Hematopoietic multipotent progenitor cell treated with erythropoietin and hydrocortisone succinate and interleukin-3 and kit ligand, for 8 days (in vitro differentiated cells): ENCODE measurements at places on chromosomes 5 and 9.
A peak's percentile ranks its signal among the peaks of the same experiment; 100 is the strongest.

- no peak for DNase-seq
Observed at GRCh38 chr5:1164696-1165630, 36.4 kb upstream of the SLC6A19 start.

DNA sequence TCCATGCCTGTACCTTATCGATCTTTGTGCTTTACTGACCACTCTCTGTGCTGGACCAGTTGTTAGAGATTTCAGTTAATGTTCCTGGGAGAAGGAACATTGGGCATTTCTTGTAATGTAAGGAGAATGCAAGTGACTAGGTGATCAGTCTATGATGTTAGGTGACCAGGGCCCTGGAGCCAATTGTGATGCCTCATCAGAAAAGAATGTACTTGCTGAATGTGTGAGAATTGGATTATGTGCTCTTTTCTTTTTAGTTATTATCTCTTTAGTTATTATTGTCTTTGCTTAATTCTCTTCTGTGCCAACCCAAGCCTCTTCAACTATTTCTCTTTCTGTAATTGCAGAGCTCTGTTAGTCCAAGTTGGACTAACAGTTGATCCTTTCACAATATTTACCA lies 92.9 kb downstream of the LRRC70 start:
- DNase-seq = no peak

DNA sequence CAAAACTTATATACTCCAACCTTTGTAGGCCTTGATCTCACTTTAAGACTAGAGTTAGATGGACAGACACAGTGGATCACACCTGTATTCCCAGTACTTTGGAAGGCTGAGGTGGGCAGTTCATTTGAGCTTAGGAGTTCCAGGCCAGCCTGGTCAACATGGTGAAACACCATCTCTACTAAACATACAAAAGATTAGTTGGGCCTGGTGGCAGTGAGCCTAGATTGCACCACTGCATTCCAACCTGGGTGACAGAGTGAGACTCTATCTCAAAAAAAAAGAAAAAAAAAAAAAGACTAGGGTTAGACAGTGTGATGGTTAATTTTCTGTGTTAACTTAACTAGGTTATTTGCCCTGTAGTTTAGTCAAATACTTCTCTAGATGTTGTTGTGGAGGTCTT lies 74.1 kb downstream of the CFAP95 start:
- DNase-seq = no peak

DNA sequence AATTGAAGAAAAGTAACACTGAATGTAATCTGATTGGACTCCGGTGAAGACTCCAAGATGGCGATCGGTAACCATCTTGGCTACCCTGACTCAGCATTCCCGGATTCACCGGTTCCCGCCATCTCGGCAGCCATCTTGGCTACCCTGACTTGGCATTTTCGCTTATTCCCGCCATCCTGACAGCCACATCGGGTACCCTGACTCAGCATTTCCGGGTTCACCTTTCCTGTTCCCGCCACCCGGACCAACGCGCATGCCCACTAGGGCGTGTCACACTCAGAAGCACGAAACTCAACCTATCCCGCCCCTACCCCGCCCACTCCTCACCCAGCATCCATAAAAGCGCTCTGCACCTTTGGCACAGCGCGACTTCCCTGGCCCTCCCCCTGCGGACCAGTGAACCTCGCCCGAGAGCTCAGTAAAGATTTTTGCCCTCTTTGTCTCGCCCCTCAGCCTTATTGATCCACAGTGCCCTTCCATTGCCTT lies 17.2 kb downstream of the SPTLC1 start:
- DNase-seq = peak; percentile 83

- DNase-seq = no peak
Observed at GRCh38 chr5:154273963-154274827, 83.7 kb downstream of the GALNT10 start.

DNA sequence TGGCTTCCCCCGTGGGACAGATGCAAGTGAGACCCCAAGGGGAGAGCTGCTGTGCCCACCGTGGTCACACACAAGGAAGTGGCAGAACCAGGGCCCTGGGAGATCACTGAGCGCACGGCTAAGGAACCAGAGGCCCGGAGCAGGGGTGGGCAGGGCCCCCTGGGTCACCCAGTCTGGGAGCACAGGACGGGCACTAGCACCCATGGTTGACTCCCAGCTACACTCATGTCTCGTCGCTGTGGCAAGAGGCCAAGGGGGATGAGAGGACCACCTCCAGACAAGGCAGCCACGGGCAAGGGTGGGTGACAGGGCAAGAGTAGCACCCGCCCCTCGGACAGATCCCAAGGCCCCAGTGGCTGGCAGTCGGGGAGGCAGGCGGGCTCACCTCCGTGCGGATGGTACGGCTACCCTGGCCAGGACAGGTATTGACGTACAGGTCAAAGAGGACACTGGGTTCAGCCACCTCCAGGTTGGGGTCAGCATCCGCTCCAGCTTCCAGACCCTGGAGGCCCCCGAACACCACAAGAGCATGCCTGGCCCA lies 5.1 kb downstream of the ENDOG start:
- DNase-seq = no peak

- no peak for DNase-seq
Observed at GRCh38 chr5:156411957-156412356, 85.0 kb downstream of the SGCD start.

GRCh38 chr9:806285-807156 lies 35.0 kb upstream of the DMRT1 start:
- DNase-seq = peak; percentile 52

DNA sequence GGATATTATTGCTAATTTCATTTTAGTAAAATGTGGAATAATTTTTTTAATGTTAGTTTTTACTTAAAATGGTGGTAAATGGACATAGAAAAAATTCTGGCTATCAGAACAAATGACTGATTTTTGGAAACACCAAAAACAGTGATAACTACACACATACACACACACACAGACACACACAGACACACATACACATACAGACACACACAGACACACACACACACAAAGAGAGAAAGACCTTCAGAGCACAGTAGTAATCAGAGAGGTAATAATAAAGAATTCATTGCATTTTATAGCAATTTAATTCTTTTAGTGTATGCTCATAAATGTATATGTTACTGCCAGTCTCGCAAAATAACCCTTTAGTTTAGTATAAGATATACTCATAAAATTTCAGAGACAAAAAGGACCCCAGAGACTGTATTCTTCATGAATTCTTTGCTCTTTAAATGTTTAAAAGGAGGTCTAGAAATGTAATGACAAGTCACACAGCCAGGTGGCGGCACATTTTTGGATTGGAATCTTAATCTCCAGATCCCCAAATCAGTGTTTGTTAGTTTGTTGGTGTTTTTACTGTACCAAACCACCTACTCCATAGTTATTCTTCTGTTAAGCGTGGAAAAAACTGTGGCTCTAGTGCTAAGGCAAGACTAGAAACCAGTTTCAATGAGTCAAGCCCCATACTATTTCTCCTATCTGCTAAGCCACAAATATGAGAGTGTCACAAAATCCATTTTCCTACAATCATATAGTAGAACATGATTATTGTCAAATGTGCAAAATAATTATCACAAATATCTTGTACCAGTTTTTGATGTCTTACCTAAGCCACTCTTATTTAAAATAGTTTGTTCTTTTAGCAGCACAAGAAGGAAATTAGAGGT lies 109.9 kb downstream of the EDIL3 start:
- peak; percentile 8 for DNase-seq

GRCh38 chr9:136310273-136311030 lies 6.6 kb upstream of the CCDC187 start:
- DNase-seq = no peak

DNA sequence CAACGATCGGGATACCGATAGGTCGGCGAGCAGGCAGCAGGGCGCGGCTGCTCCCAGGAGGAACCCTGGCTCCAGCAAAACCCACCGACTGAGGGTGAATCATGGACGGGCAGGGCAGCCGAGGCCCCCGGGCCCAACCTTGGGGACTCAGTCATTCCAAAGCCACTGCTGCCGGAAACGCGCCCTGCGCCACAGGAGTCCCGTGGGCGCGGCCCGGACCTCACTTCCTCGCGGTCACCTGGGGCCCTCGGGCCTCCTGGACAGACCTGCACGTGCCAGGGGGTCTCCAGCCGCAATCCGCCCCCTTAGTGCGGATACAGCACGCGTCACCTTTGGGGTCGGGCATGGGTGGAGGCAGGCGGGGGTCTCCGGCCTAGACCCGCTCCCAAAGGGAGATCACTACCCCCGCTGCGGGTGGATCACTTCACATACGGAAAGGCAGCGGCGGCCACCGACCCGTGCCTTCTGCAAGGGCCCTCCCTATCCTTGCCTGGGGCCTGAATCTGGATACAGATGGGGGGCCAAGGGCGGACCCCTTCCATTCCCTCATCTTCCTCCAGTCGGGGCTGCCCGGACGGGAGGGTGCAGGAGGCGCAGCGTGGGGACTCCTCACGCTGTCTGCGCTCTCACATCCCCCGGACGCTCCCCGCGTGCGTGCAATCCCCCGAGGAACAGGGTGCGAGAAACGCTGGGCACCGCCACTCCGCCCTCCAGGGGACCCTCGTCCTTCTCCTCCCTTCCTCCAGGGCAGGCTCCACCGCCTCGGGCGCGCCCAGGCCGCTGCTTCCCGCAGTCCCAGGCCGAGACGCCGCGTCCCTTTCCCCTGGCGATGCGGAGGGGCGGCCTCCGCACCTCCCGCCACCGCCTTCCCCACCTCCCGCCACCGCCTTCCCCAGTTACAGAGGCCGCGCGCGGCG lies 586 bp downstream of the TXN start:
- DNase-seq = peak; percentile 46

DNA sequence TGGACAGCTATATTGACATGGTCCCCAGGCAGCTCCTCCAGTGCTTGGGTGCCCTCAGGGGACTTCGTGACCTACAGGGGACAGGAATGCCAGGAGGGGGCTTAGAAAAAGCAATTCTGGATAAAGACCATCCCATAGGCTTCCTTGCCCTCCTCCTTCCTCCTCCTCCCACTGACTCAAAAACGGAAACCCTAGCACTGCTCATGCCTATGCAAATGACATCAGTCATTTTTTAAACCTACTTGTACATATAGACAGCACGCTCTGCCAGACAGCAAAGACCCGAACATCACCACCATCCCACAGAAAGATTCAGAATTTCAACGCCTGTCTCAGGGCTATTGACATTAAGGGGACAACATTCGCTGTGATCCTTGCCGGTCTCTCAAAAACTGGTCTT lies 11.0 kb downstream of the IGFBPL1 start:
- DNase-seq = no peak

- no peak for DNase-seq
Observed at GRCh38 chr9:15430920-15431844, 8.5 kb downstream of the SNAPC3 start.

DNA sequence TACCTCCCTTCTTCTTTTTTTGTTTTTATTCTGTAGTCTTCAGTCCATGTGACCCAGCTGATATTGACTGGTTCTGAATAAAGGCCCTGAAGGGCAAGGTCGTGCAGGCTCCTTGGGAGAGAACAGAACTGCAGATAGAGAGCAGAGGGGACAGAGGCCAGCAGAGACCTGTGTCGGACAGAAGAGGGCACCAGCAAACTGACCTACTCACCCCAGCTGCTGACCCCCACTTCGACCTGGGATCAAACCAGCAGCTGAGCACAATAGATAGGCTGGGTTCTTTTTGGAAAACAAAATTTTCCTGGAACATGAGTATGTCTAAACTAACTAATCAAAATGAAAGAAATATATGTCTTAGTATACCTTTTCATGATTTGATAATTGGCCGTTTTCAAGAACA lies 695.1 kb downstream of the NR2F1-AS1 start:
- DNase-seq = no peak

GRCh38 chr9:4887556-4887955 lies 94.8 kb downstream of the RCL1 start:
- no peak for DNase-seq

DNA sequence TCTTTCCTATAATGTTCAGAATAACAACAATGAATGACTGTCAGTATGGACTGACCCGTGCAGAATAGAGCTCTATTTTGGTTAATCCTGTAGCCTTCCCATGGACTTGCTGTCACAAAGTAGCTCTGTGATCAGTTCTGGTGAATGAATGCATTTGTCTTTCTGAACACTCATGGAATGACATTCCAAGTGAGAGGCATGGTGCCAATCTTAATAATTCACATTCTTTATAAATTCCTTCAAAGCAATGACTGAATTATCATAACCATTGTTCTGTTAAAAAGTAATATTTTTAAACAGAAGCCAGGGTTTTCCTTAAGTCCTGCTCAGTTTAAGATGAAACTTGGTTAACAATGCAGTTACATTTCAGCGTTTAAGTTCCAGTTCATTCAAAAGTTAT lies 360.5 kb downstream of the ICE1 start:
- no peak for DNase-seq

- DNase-seq = no peak
Observed at GRCh38 chr9:76414661-76415060, 20.4 kb upstream of the RFK start.

- no peak for DNase-seq
Observed at GRCh38 chr9:71620746-71621145, 147.6 kb downstream of the CEMIP2 start.

GRCh38 chr5:28117691-28118090 lies 1079.3 kb upstream of the CDH9 start:
- DNase-seq = no peak

GRCh38 chr5:137279521-137280231 lies 219.4 kb downstream of the SPOCK1 start:
- DNase-seq = no peak

GRCh38 chr5:11611011-11611410 lies 293.2 kb downstream of the CTNND2 start:
- DNase-seq = no peak

GRCh38 chr5:16965581-16965980 lies 29.5 kb upstream of the MYO10 start:
- DNase-seq = no peak

GRCh38 chr5:154088801-154089200 lies 50.0 kb downstream of the MFAP3 start:
- DNase-seq = no peak

DNA sequence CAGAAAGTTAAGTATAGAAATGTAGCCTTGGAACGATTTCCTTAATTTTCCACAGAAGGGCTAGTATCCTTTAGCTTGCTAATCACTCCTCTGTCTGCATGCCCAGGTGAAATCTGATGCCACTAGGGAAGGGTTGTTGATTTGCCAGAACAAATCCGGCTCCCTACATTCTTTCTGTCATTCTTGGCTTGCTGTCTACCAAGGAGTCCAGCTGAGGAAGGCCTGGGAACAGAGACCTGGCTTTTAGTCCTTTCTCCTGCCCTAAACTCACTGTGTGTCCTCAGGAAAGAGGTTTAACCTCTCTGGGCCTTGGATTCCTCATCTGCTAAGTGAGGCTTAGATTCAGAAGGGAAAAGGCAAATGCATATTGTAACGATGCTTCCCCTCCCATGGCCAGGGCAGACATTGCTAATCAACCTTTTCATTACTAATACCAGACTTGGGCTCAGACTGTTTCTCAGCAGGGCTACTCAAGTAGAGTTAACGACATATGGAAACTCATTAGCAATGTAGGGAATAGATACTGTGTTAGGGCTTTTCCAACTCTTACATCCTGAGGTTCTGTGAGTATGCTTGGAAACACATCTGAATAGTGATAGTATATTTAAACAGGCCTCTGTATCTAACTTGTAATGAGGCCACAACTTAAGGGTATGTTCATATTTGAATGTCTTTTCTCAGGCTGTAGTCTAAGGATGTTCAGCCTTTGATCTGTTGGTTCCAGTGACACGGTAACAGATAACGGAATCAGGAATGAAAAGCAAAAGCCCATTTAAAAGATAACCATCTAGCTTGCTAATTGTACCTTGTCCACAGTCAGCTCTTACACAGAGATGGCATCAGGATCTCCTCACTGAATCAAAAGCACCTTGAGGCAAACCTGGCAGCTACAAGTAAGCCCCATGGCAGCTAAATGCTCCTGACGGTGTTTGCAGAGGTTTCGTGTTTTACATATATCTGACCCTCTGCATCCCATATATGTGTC lies 4.1 kb downstream of the GALNT10 start:
- DNase-seq = no peak

- no peak for DNase-seq
Observed at GRCh38 chr5:149697001-149697400, 33.1 kb upstream of the PPARGC1B start.

GRCh38 chr5:38011668-38012188 lies 171.9 kb upstream of the GDNF start:
- DNase-seq = no peak
